ENCODE measurements at places on chromosomes 11 and 22.

GRCh38 chr11:16897470-16898061 lies 116.6 kb downstream of the PLEKHA7 start:
- no peak for DNase-seq

DNA sequence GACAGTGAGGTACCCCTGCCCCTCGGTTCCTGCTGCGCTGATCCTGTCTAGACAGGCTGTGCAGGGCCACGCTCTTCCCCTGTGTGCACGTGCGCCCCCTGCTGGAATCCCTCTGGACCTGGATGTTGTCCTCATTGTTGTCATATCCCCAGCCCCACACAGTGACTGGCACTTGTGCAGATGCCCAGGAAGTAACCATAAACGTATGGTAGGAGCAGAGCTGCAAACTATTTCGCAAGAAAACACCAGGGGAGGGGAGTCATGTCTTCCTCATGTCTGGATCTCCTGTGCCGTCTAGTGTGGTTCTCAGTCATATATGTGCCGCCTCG lies 114.7 kb downstream of the CRYBB2 start:
- no peak for DNase-seq

- DNase-seq: no peak
Measured at GRCh38 chr22:17104336-17104935, 16.7 kb downstream of the TMEM121B start.

DNA sequence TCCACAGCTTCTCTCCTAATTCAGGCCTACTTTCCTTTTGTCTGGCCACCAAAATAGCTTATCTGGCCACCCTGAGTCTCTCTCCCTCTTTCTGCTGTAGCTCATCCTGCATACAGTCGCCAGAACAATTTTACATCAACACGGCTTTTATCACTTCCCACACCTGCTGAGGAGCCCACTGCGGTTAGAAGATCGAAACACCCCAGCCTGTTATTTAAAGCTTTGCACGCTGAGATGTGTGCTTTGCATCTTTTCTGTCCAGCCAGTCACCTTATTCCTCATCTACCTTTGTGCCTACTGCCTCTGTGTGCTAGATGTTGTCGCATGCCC lies 96.0 kb downstream of the COMMD9 start:
- DNase-seq: no peak

DNA sequence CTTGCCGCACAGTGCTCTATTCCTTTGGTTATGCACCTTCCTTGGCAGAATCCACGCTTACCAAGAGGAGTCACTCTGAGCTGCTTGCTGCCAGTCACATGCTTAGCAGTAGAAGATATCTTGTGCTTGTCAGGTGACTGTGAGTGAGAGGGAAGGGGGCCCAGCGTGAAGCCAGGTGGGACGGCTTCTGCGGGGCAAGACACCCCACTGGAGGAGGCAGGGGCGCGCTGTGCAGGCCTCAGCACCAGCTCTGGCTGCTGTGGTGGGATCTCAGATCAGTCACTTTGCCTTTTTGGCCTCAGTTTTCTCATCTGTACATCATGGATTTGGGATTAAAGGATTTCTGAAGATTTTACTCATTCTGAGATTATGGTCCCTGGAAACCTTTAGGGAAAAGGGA lies 63.9 kb upstream of the B3GAT1 start:
- no peak for DNase-seq

- DNase-seq: no peak
Measured at GRCh38 chr11:72411623-72412419, 22.5 kb downstream of the CLPB start.

All from stimulated activated CD8-positive, alpha-beta memory T cell treated with anti-CD3 and anti-CD28 coated beads, Interleukin-7, amount 100 ng/mL, for 1 hour (primary cell).